Nucleus accumbens (tissue), 56 donors: ENCODE measurements at places on chromosomes 4 and X.
A peak's percentile ranks its signal among the peaks of the same experiment; 100 is the strongest.

GRCh38 chr4:44978020-44978419, 251.7 kb upstream of the GNPDA2 start:
- no peak for DNase-seq

- no peak for DNase-seq
These were observed 346.4 kb upstream of the FAM241A start for GRCh38 chr4:111798840-111799239.

- DNase-seq = no peak
These were observed 112.3 kb downstream of the NYX start for GRCh38 chrX:41559235-41560052.

DNA sequence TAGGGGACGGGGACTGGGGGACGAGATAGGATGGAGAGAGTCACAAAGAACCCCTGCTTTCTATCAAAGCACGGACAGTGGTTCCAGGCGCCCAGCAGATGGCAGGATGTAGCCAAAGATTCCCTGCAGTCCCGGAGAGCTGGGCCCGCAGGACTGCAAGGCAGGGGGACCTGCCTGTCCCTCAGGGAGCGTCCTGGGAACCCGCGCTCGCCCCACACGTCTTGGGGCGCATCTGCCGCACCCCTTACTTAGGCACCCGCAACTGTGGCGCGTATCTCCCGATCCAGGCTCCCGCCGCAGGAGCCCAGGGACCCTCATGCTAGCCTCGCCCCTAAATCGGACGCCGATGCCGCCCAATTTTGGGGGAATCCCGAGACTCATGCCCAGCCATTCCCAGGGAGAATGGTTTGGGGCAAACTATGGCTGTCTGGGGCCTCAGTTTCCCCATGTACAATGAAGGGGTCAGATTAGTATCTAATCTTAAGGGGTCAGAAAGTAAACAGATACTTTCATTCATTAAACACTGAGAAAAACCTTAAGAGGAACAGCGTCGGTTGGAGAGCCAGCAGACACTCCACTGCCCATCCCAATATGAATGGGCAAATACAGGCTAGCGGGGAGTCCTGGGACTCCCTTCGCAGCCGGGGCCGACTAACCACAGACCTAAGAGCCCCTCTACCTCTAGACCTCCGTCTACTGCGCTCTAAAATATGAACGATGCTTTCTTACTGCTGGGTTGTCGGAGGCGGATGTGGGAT, 581 bp upstream of the STK32B start:
- peak; percentile 50 for DNase-seq

GRCh38 chr4:3217266-3217665, 31.7 kb upstream of the MSANTD1 start:
- DNase-seq = no peak

- no peak for DNase-seq
These were observed 88.4 kb upstream of the SLC7A11 start for GRCh38 chr4:138330531-138330930.

DNA sequence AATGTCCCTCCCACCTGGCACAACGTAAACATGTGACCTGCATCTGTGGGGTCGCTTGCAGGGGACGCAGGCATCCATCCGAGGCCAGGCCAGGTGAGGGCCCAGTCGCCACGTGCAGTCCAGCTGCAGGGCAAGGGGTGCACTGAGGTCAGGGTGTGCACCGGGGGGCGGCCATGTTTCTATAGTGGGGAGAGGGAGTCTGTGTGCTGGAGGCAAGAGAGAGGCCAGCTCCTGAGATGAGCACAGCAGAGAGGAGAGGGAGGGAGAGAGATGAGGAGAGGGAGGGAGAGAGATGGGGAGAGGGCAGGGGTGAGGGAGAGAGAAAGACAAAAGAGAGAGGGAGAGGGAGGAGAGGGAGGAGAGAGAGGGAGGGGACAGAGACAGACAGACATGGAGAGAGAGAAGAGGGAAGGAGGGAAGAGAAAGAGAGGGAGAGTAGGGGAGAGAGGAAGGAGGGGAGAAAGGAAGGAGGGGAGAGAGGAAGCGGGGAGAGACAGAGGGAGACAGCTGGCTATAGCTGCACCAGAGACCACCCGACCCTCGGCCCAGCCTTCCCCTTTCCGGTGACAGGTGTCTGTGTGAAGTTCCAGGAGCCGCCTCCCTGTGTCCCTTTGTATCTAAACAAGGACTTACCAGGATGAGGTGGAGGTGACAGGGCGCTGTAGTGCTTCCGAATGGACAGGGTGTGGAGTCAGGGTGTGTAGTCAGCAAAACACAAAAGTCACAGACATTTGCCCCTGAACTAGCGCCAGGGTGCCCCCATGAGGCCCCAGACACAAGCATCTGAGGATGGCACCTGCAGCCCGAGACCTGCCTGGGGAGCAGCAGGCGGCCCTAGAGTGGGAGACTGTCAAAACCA, 68.7 kb downstream of the ADRA2C start:
- DNase-seq = no peak

DNA sequence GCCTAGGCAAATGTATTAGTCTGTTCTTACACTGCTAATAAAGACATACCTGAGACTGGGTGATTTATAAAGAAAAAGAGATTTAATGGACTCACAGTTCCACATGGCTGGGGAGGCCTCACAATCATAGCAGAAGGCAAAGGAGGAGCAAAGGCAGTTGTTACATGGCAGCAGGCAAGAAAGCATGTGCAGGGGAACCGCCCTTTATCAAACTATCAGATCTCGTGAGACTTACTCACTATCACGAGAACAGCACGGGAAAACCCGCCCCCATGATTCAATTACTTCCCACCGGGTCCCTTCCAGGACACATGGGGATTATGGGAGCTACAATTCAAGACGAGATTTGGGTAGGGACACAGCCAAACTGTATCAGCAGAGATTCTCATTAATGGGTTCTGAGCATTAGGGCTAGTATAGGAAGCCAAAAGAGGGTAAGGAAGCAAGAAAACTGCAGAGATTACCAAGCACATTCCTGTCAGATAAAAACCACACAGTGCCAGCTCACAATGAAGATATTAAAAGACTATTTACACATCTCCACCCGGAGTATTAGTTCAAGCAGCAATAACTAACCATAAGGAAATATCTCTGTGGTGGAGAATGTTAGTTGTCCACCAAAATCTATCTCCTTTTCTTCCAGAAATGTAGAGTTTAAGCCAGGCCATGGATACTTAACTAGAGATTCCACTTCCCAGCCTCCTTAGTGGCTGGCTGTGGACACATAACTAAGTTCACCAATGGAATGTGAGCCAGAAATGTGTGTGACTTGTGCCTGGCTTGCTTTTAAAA, 61.2 kb upstream of the HOPX start:
- DNase-seq = no peak

DNA sequence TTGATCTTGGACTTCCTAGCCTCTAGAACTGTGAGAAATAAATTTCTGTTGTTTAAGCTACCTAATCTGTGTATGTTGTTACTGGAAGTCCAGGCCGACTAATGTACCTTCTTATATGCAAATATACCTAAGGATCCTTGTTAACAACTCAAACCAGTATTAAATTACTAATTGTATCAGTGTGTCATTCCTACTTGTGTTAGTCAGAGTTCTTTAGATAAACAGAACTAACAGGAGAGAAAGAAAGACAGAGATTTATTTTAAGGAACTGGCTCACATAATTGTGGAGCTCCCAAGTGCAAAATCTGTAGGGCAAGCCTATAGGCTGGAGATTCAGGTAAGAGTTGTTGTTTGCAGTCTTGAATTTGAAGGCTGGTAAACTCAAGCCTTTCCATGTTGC, 120.0 kb downstream of the ADGRL3 start:
- DNase-seq = no peak

DNA sequence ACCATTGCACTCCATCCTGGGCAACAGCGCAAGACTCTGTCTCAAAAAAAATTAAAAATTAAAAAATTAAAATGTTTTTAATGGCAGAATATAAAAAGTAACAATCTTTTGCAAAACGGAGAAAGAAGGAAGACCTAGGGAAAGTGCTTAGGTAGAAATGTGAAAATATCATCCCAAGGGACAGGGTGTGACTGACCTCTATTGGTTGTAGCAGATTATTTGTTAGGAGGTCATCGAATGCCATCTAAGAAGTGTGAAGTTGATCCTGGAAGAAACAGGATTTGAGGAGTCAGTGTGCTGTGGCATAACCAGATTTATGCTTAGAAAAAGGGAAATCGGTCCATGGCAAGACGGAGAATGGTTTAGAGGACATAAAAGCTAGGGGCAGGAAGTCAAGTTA, 18.1 kb upstream of the C4orf36 start:
- no peak for DNase-seq

DNA sequence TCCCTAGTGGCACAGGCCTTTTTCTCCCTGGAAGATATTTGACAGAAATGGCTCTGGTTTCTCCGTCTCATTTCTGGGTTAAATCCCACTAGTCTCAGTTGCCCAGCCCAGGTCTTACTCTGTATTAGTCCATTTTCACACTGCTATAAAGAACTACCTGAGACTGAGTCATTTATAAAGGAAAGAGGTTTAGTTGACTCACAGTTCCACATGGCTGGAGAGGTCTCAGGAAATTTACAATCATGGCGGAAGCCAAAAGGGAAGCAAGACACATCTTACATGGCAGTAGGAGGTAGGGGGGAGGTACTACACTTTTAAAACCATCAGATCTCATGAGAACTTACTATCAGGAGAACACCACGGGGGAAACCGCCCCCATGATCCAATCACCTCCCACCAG, 81.9 kb downstream of the FHDC1 start:
- no peak for DNase-seq

DNA sequence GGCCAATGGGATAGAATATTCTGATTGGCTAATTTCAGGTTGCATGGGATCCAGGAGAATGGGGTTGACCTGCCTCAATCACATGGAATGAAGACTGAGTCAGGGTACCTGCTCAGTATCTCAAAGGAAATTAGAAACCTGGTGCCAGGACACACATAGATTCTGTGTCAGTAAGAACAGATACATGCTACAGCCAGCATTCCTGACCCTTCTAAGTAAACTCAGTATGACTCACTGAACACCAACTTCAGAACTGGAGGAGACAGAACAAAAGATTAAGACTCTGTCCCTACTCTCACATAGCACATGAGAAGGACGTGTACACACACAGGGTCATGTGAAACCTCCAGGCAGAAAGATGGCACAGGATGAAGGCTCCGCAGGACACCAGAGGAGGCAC, 54.5 kb downstream of the FAM184B start:
- DNase-seq = no peak

GRCh38 chr4:41092128-41092527, 122.2 kb downstream of the APBB2 start:
- DNase-seq = no peak

DNA sequence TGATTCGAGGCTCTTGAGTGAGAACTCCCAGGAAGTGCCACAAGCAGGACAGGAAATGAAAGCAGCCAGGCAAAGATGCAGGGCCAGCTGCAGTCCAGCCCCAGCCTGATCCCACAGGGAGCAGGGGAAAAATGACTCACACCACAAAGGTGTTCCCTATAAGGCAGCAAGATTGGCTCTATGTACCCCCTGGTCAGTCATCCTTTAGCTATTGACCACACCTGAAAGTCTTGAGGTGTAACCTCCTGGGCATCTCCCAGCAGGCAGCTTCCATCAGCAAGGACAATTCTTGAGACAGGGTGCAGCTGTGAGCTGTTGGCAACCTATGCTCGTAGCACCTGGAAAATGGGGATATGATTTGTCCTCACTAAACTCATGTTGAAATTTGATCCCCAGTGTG, 27.9 kb upstream of the EXOC1L start:
- no peak for DNase-seq

DNA sequence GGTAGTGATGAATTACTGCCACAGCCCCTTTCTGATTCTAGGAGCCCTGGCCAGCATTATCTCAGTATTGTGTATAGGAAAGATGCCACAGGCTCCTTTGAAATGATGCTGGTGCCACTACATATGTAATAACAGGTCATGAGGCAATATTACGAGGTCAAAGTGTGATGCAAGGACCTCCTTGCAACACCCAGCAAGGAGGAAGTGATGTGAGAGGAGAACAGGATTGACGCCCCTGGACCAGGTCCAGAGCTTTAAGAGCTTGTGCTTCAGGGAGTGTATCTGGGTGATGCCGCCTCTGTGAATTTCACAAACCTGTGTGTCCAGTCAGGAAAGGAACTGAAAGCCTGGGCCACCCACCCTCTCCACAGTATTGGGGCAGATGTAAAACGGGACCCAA, 261.8 kb downstream of the MID1IP1 start:
- no peak for DNase-seq

GRCh38 chr4:120317713-120318112, 251.1 kb upstream of the MAD2L1 start:
- no peak for DNase-seq

GRCh38 chr4:5041699-5042098, 9.6 kb upstream of the STK32B start:
- no peak for DNase-seq

DNA sequence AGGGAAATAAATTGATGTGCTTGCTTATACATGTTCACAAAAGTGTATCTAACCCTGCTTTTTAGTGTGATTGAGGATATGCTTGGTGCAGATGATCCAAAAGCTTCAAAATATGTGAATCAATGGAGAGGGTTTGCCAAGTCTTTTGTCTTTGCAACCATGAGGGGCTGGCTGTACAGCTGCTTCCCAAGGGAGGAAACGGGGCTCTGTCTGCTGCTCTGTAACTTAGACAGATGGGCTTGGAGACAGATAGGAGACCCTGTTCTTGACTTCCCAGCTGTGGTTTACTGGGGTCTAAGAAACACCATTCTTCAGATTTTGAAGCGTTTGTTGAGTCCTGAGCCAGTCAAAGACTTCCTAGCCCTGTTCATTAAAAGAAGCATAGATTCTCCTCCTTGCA, 152.3 kb downstream of the DCLK2 start:
- DNase-seq = no peak
